HTR-8/SVneo (cell line): ENCODE measurements at places on chromosomes 2 and 18.

DNA sequence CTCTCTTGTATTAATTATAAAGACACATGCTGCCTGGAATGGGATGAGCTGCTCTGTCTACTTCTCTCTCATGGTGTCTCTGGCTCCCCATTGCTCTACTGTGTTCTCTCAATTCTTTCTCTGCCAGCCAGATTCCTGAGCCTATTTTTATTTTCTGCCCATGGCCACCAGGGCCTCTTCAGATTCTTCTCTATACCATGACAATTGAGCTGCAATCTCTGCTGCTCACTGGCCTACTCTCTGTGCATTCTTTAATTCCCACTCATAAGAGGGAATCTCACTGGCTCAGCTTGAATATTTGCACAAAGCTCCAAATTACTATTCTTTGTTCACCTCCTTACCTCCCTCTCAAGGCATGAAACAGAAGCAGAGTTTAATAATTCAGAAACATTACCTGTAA is 161.4 kb upstream of the GULP1 start:
- no peak for DNase-seq

- no peak for DNase-seq
Observed at GRCh38 chr2:106105151-106105922, 88.8 kb downstream of the UXS1 start.

GRCh38 chr18:79466591-79466990 is 70.9 kb downstream of the NFATC1 start:
- DNase-seq, result no peak

GRCh38 chr2:226792155-226792881 is 7.3 kb downstream of the IRS1 start:
- DNase-seq, result no peak

DNA sequence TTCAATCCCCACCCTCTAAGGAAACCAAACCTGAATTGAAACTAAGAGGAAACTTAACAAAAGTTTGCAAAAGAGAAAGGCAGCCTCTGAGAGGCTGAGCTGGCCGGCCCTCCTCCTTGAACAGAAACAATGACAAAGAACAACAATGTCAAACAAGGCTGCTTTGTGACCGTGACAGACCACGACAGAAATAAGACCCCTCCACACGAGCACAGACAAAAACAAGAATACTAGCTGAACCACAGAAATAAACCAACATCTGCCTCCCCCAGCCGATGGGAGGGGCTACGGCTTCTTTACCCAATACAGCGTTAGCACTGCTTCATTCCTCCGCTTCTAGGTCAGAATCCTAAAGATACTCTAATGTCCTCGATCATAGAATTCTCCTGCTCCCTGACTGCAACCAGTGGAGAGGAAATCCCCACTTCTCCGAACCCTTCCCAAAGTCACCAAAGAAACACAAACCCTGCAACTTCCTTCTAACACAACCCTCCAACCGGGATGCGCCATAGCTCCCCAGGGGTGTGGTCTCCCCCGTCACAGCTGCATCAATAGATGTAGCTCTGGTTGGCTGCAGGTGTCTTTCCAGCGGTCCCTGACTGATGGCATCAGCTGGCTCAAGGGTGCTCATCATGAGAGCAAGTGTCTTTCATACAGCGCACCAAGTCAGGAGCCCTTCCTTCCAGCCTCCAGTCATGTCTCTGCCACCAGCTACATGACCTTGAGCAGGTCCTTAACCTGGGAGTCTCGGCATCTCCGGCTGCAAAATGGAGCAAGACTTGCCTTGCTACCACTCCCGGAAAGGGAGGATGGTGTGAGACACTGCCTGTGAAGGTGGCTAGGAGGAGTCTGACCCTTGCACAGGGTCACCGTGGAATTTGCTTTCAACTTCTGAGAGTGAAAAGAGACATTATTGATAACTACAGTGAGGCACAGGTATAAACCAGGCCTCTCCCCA is 198.6 kb downstream of the HAUS1 start:
- DNase-seq, result no peak

DNA sequence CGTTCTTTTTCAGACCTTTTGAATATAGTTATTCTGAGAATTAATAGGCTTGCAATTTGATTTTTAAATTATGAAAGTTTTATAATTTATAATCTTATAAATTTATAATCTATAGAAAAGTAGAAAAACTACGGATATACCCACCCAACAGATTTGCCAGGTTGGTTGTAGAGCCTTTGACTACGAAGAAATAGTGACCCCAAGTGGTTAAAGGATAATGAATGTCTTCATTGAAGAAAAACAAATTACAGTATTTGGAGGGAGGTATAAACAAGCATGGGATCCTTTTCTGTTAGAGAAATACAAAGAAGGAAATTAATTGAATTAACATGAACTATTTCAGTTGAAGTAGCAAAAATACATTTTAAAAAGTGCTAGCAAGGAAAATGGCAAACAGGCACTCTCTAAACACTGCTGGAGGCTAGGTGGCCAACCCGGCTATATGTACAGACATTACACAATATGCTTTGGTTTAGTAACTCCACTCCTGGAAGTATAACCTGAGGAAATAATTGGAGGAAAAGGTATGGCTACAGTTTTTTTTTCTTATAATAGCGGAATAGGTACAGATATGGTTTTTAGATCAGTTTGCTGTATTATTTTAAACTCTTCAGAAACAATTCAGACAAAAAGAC is 110.9 kb downstream of the MIB1 start:
- DNase-seq, result no peak

GRCh38 chr2:126899616-126900185 is 1.0 kb downstream of the TEX51 start:
- no peak for DNase-seq

GRCh38 chr2:48113767-48114166 is 207.5 kb upstream of the FBXO11 start:
- no peak for DNase-seq

- DNase-seq, result no peak
Observed at GRCh38 chr2:162172802-162173370, 20.8 kb upstream of the GCG start.

DNA sequence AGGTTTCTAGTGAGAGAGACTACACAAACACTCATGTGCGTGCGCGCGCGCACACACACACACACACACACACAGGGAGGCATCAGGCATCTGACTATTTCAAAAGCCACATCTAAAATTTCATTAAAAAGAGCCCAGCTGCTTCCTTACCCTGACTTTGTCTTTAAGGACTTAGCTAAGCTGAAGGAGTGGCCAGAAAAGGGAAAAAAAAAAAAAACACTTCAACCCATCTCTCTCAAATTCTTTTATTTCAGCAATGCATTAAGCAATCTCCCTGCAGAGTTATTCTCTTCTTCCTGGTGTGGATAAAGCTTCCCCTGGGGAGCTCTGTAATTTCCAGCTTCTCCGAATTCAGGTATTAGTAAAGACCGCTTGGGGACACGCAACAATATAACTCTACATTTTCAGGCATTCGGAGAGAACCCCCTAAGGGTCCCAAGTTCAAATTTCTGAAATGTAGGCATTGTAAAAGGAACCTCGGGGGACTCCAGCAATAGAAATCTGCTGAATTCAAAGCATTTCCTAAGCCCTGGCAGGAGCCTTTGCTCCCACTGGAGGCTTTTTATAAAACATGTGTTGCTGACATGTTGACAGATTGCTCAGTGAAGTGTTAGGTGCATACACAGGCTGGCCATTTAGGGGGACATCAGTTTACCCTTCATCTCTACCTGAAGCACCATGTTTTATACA is 67.0 kb downstream of the ZNF521 start:
- no peak for DNase-seq

DNA sequence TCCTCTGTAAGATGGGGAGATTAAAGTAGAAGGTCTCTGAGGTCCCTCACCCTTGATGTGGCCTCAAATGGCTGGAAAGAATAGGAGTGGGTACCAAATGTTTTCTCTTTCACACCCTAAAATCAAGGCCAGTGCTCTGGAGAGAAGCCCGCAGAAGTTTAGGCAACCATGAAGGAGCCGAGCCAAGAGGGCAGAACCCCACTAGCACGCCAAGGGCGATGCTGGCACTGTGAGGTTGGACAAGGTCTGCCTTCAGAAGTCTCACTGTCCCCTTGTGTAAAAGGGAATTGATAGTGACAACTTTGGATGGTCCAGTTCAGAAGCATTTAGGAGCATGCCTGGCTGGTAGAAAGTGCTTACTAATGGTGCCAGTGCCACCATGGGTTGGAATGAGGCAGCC is 16.3 kb upstream of the OTOF start:
- DNase-seq, result no peak

DNA sequence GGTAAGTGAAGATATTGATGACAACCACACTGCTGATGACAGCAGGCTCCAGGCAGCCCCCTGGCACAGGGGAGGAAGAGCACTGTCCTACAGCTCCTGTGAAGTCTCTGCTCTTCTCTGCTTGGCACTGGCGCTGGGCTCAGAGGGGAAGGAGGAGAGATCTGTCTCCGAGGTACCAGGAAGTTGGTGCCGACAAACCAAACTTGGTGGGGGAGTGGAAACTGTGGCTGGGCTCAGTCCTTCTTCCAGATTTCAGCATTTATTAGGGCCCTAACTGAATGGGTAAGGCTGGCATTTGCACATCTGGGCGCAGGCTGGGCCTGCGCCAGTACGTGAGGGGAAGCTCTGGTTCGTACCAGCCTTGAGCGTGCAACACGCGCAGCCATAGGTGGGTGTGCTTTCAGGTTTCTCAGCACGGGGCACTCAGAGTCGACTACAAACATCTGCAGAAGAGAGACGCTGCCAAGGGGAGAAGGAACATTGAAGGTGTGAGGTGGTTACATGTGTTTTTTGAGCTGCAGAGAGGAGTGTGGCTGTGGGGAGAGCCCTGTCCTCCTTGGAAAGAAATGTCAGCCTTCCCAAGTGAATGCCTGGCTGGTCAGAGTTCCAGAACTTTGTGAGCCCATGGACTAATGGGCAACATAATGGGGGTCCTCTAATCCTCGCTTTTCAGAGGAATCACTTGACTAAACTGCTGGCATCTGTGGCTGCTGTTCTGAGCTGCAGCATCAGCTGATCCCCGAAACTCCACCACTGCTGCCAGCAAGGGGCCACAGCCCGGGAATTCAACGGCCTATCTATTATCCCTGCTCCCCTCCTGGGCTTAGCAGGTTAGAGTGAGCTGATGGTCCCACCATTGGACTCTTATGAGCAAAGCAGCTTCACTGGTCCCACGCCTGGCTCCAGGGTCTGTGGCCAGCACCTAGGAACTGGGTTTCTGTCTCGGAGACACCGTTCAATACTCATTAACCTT is 55.2 kb upstream of the SEMA4C start:
- DNase-seq, result no peak

DNA sequence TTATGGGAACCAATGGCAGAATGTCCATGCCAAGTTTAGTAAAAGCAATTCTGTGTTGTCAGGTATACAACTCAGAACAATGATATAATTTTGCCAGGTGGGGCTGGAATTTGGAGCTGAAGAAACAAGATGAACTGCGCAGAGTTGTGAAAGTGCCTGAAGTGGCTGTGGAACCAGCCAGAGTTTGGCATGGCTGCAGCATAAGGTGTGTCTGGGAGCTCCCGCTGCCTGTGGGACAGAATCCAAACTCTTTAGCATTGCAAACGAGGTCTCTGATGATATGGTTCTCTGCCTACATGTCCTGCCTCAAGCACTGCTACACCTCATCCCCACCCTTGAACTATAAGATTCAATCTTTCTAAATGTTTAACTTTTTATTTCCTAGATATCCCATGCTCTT is 909.7 kb downstream of the EPHA4 start:
- DNase-seq, result no peak

DNA sequence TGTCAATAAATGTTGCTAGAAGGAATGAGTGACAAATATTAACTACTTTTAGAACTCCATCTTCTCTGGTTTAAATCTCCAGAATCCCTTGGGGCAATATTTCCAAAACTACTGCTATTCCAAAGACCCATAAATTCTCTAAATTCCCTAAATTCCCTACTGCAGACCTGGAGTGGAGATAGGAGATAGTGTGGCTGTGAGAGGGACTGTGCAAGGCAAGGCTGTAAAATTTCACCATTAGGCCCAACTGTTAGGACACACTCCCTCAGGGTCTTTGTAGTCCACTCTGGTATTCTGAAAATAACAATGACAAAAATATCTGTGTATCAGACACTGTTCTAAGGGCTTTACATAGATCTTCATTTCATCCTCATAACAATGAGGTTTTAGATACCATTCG is 67.9 kb downstream of the MYL12B start:
- no peak for DNase-seq

DNA sequence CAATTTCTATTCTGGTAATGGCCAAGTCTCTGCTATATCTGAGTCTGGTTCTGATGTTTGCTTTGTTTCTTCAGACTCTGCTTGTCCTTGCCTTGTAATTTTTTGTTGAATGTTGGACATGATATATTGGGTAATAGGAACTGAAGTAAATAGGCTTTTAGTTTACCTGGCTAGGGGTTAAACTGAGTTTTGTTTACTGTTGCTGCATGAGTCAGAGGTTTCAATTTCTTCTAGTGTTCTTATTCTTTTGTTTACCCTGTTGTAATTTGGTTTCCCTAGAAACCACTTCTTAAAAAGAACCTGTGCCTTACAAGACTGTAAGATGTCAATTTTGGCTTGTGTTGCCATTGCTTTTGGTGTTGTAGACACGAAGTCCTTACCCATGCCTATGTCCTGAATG is 285.0 kb upstream of the KCNH7 start:
- no peak for DNase-seq

- DNase-seq, result no peak
Observed at GRCh38 chr2:158561054-158561453, 104.3 kb downstream of the PKP4 start.

- peak; percentile 33 for DNase-seq
Observed at GRCh38 chr2:141767051-141767450, 363.8 kb downstream of the LRP1B start.
